Osteoblast (primary cell): ENCODE measurements at places on chromosomes 1 and 21. TPM values are rescaled to one million over a fixed set of nuclear protein-coding genes. Genes with fewer than 3 reads are reported as not detected.
A peak's percentile ranks its signal among the peaks of the same experiment; 100 is the strongest.

The SPATA45 gene
- not detected in 2 replicates for total RNA-seq

DNA sequence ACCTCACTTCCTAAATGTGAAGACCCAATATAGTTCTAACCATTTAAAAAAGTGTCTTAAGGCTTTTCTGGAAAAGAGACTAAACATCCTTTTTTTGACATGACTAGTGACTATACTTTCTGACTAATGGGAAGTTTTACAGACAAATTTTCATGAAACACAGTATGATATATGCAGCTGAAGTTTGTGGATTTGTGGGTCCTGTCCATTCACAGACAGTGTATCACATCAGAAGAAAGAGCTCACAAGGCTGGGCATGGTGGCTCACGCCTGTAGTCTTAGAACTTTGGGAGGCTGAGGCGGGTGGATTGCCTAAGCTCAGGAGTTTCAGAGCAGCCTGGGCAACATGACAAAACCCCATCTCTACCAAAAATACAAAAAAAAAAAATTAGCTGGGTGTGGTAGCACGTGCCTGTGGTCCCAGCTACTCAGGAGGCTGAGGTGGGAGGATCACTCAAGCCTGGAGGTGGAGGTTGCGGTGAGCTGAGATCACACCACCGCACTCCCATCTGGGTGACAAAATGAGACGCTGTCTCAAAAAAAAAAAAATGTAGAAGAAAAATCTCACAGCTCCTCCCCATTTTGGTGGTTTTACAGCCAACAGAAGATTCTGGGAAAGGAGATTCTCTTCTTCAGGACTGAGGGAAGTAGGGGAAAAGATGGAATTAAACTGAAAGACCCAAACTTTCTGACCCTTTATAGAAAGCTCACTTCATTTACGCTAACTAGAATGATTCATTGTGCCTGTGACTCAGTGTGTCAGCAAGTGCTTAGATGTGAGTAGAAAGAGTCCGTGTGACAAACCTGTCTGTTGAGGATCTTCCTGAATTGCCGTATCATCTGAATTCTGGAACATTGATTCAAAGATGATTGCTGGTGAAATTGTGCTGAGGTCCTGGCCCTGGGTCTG is 15.2 kb upstream of the YRDC start:
- H3K4me3 ChIP-seq: no peak overlapping the region
- H3K4me1 ChIP-seq: peaks cover 5% of the 10 kb centered on the region
- no peaks in the 10 kb centered on the region for H3K27me3 ChIP-seq
- peak overlapping the region; percentile 13 for H3K27ac ChIP-seq
- H3K36me3 ChIP-seq: peaks cover 32% of the 10 kb centered on the region

GRCh38 chr1:48848035-48848434 is 71.3 kb upstream of the BEND5 start:
- peaks cover 17% of the 10 kb centered on the region for H3K4me1 ChIP-seq
- no peaks in the 10 kb centered on the region for H3K27me3 ChIP-seq
- H3K4me3 ChIP-seq: no peak overlapping the region
- no peak for DNase-seq
- no peaks in the 10 kb centered on the region for H3K36me3 ChIP-seq

The KRTAP19-3 gene
- not detected in 2 replicates for total RNA-seq

GRCh38 chr1:31795801-31796621 is 19.8 kb downstream of the SPOCD1 start:
- peak; percentile 92 for DNase-seq
- H3K27ac ChIP-seq: peak overlapping the region; percentile 44
- peaks cover 56% of the 10 kb centered on the region for H3K36me3 ChIP-seq
- peak overlapping the region; percentile 97 for H3K4me3 ChIP-seq
- H3K4me1 ChIP-seq: peaks cover 40% of the 10 kb centered on the region
- H3K27me3 ChIP-seq: no peaks in the 10 kb centered on the region

The TTC39A gene
- total RNA-seq: 0.72 and 0.88 TPM in 2 replicates

The SERINC2 gene
- total RNA-seq: 10.9 and 22.4 TPM in 2 replicates

The PALMD gene
- total RNA-seq: 2.5 and 5.6 TPM in 2 replicates

GRCh38 chr1:246039584-246039983 is 467.5 kb downstream of the SMYD3 start:
- H3K36me3 ChIP-seq: no peaks in the 10 kb centered on the region
- H3K27me3 ChIP-seq: no peaks in the 10 kb centered on the region
- H3K27ac ChIP-seq: no peak overlapping the region

GRCh38 chr21:45538381-45539045 is 3.7 kb downstream of the SLC19A1 start:
- H3K27me3 ChIP-seq: no peaks in the 10 kb centered on the region
- no peak overlapping the region for H3K27ac ChIP-seq
- no peaks in the 10 kb centered on the region for H3K4me1 ChIP-seq
- no peaks in the 10 kb centered on the region for H3K36me3 ChIP-seq
- H3K4me3 ChIP-seq: no peak overlapping the region

GRCh38 chr1:235933017-235933765 is 66.5 kb upstream of the LYST start:
- no peaks in the 10 kb centered on the region for H3K36me3 ChIP-seq
- H3K27ac ChIP-seq: no peak overlapping the region
- no peaks in the 10 kb centered on the region for H3K4me1 ChIP-seq
- no peak for DNase-seq

The SLAMF8 gene
- total RNA-seq: under 0.01 and 0.36 TPM in 2 replicates

DNA sequence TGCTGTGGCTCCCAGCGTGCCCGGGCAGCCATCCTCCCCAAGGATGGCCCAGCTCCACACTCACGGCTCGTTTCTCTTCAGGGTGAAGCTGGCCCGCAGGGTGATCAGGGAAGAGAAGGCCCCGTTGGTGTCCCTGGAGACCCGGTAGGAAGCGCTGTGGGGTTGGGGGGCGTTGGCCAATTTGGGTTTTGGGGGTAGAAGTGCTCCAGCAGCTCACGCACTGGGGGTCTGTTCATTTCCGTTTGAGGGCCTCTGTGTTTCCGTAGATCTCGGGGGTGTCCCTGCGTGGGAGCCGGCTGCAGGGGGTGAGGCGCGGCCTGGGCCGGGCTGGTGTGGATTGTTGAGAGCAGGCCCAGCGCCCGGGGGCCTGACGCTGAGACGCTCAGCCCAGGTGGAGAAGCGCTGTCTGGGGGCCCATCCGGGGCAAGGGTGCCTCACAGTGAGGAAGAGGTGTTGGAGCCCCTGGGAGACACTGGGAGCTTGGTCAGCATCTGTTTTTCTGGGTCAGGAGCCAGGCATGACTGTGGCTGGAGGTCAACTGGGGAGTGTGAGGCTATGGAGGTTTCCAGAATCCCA is 12.6 kb downstream of the COL6A1 start:
- peaks cover 97% of the 10 kb centered on the region for H3K36me3 ChIP-seq
- peaks cover 3% of the 10 kb centered on the region for H3K4me1 ChIP-seq
- H3K27me3 ChIP-seq: no peaks in the 10 kb centered on the region
- peak; percentile 95 for DNase-seq
- peak overlapping the region; percentile 68 for H3K27ac ChIP-seq
- H3K4me3 ChIP-seq: no peak overlapping the region

GRCh38 chr21:44517175-44517899 is 22.7 kb downstream of the KRTAP10-1 start:
- H3K36me3 ChIP-seq: no peaks in the 10 kb centered on the region
- no peaks in the 10 kb centered on the region for H3K27me3 ChIP-seq
- no peak for DNase-seq

GRCh38 chr1:183719289-183719688 is 66.2 kb upstream of the APOBEC4 start:
- no peak overlapping the region for H3K4me3 ChIP-seq
- no peaks in the 10 kb centered on the region for H3K36me3 ChIP-seq
- no peaks in the 10 kb centered on the region for H3K4me1 ChIP-seq
- no peak for DNase-seq
- no peak overlapping the region for H3K27ac ChIP-seq
- H3K27me3 ChIP-seq: no peaks in the 10 kb centered on the region

- no peak for DNase-seq
- no peaks in the 10 kb centered on the region for H3K27me3 ChIP-seq
- H3K27ac ChIP-seq: no peak overlapping the region
- H3K36me3 ChIP-seq: no peaks in the 10 kb centered on the region
- no peak overlapping the region for H3K4me3 ChIP-seq
These were observed 34.7 kb upstream of the LRRC3 start for GRCh38 chr21:44420416-44421205.

- no peak overlapping the region for H3K4me3 ChIP-seq
- peaks cover 85% of the 10 kb centered on the region for H3K36me3 ChIP-seq
- DNase-seq: no peak
- no peaks in the 10 kb centered on the region for H3K27me3 ChIP-seq
- no peaks in the 10 kb centered on the region for H3K4me1 ChIP-seq
- H3K27ac ChIP-seq: no peak overlapping the region
These were observed 71.7 kb downstream of the UBR4 start for GRCh38 chr1:19138331-19138730.

DNA sequence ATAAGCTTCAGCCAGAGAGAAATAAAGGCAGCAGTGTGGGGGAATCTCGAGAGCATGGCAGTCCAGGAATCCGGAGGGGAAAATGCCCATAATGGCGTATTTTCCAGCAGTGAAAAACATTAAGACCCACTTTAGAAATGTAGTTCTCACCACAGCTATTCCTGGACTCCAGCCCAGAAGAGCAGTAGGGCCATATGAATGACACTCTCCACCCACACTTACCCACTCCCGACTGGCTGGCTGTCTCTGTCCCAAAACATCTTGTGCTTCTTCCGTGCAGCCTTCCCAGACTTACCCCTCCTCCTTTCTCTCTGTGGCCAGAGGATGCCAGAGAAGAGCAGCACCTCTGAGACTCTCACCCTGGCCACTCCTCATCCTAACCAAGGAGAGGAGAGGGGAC is 56.4 kb downstream of the TRABD2B start:
- no peak for DNase-seq
- no peaks in the 10 kb centered on the region for H3K27me3 ChIP-seq
- no peak overlapping the region for H3K4me3 ChIP-seq

The SGIP1 gene
- 17.4 and 31.5 TPM in 2 replicates for total RNA-seq

The FLG2 gene
- not detected in 2 replicates for total RNA-seq

The LCE1F gene
- not detected in 2 replicates for total RNA-seq

DNA sequence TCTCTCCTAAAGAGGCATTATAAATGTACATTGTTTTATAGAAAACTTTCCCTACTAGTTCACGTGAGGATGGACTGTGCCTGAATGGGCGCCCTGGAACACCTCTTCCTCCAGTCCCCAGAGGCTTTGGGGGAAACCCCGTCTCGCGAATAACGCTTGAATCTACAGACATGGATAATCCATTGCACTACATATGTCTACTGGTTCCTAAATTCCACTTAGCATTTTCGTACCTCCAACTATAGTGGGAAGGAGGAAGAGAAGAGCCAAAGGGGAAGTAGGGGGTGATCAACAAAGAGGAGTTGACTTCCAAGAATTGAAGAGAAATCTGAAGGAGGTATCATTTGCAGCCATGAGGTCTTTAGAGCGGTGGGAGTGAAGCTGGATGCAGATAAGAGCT is 11.1 kb downstream of the BARHL2 start:
- H3K4me1 ChIP-seq: no peaks in the 10 kb centered on the region
- no peaks in the 10 kb centered on the region for H3K36me3 ChIP-seq
- peaks cover 61% of the 10 kb centered on the region for H3K27me3 ChIP-seq
- no peak overlapping the region for H3K27ac ChIP-seq
- no peak overlapping the region for H3K4me3 ChIP-seq

DNA sequence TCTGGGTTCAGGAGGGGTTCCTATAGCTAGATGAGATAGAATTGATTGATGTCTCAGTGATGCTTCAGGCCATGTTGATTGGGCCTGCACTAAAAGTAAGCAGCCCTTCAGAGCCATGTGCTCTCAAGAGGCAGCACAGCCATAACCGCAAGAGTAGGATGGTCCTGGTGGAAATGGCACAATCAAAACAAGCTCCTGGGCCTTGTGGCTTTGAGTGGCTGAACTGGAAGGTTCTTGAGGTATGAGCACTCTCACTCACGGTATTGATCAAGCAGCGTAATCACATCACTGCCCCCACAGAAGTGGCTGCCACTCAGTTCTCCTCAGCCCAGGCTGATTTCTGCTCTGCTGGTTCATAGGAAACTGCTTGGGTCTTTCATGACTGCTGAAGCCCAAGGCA is 76.0 kb downstream of the DDR2 start:
- no peak for DNase-seq
- no peak overlapping the region for H3K27ac ChIP-seq
- peaks cover 51% of the 10 kb centered on the region for H3K4me1 ChIP-seq
- no peak overlapping the region for H3K4me3 ChIP-seq
- H3K27me3 ChIP-seq: no peaks in the 10 kb centered on the region
- H3K36me3 ChIP-seq: peaks cover 23% of the 10 kb centered on the region

The MACO1 gene
- 33.9 and 35.5 TPM in 2 replicates for total RNA-seq

DNA sequence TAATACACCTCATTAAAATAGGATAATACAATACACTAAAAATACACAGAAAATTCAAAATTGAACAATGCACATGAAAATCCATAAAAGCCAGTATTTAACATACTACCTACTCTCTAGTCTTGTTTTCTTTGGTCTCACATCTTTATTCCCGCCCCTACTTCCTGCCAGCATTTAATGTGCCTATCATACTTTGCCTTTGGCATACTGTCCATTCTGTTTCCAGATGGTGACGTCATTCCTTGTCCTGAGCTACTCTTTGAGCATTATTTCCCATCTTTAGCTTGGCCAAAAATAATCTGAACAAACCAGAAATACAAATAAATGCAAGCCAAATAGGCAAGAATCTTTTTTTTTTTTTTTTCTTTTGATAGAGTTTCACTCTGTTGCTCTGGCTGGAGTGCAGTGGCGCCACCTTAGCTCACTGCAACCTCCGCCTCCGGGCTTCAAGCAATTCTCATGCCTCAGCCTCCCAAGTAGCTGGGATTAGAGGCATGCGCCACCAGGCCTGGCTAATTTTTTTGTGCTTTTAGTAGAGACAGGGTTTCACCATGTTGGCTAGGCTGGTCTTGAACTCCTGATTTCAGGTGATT is 4.4 kb downstream of the HFM1 start:
- no peak overlapping the region for H3K27ac ChIP-seq
- DNase-seq: no peak
- H3K36me3 ChIP-seq: no peaks in the 10 kb centered on the region
- no peak overlapping the region for H3K4me3 ChIP-seq

GRCh38 chr1:224170748-224171478 is 12.1 kb upstream of the DEGS1 start:
- DNase-seq: no peak
- peaks cover 7% of the 10 kb centered on the region for H3K4me1 ChIP-seq
- H3K36me3 ChIP-seq: no peaks in the 10 kb centered on the region
- no peak overlapping the region for H3K4me3 ChIP-seq
- no peak overlapping the region for H3K27ac ChIP-seq

The HTR6 gene
- total RNA-seq: under 0.01 TPM in 1 of 2 replicates, not detected in the other

DNA sequence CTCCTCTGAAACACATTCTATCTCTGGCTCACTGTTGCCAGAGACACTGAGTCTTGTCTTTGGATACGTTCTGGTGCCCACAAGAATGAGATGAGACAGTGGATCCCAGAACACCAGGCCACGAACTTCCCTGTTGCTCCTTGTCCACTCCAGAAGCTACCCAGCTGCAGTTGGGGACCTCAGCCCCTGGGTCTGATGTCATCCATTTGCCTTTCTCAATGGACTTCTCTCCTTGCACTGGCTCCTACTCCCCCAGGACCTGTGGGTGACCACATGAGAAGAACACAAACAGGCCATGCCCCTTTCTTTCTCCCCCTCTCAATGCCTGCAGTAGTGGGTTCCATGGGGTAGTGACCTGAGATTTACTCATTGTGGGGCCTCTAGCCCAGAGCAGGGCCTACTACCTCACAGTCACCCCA is 5.9 kb downstream of the NBPF1 start:
- no peaks in the 10 kb centered on the region for H3K27me3 ChIP-seq
- DNase-seq: peak; percentile 32

- no peaks in the 10 kb centered on the region for H3K4me1 ChIP-seq
- DNase-seq: no peak
- H3K27ac ChIP-seq: no peak overlapping the region
- no peaks in the 10 kb centered on the region for H3K36me3 ChIP-seq
- H3K4me3 ChIP-seq: no peak overlapping the region
These were observed 87.9 kb downstream of the RHOU start for GRCh38 chr1:228823200-228823599.

The LCE2C gene
- total RNA-seq: not detected in 2 replicates

The CYP2J2 gene
- not detected in 2 replicates for total RNA-seq

GRCh38 chr1:9630331-9631111 is 21.0 kb upstream of the PIK3CD start:
- peak; percentile 64 for DNase-seq
- H3K4me1 ChIP-seq: no peaks in the 10 kb centered on the region
- no peak overlapping the region for H3K27ac ChIP-seq
- H3K36me3 ChIP-seq: no peaks in the 10 kb centered on the region

The PAQR6 gene
- total RNA-seq: 0.36 and 0.59 TPM in 2 replicates
